Stimulated activated CD8-positive, alpha-beta memory T cell treated with anti-CD3 and anti-CD28 coated beads, Interleukin-15, amount 100 ng/mL, for 4 hours (primary cell): ENCODE measurements at places on chromosomes 1 and 21.

DNA sequence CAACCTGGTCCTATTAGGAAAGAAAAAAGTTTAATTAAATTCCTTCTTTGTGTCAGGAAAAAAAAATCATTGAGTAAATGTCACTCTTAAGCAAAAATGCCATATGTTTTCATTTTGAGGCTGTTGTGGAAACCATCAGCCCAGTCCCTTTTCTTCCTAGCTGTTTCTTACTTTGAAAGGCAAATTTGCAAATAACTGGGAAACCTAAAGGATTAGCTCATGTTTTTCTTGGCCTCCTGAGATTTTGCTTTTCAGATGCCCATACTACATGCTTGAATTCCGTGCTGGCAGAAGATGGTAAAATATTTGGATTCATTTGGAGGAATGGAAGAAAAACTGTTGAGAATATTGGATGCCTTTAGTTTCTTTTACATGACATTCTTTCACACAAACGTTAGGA is 182.1 kb upstream of the ADAMTS5 start:
- no peak for DNase-seq

DNA sequence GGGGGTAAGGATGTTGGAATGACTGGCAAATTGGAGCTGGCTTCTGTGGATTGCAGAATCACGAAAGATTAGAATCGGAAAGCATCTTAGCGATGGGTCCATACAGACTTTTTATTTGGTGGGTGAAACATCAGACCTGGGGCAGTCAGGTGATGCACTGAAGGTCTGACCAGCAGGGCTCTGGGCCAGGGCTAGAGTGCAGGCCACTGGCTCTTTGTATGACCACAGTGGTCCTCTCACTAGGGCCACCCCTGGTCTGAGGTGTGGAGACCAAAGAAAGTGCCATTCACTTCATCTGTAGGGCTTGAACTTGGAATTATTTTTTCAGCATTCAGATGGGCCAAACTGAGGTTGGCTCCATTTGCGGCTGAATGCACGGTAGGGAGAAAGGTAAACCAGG is 306.4 kb downstream of the RPS6KC1 start:
- DNase-seq: no peak

DNA sequence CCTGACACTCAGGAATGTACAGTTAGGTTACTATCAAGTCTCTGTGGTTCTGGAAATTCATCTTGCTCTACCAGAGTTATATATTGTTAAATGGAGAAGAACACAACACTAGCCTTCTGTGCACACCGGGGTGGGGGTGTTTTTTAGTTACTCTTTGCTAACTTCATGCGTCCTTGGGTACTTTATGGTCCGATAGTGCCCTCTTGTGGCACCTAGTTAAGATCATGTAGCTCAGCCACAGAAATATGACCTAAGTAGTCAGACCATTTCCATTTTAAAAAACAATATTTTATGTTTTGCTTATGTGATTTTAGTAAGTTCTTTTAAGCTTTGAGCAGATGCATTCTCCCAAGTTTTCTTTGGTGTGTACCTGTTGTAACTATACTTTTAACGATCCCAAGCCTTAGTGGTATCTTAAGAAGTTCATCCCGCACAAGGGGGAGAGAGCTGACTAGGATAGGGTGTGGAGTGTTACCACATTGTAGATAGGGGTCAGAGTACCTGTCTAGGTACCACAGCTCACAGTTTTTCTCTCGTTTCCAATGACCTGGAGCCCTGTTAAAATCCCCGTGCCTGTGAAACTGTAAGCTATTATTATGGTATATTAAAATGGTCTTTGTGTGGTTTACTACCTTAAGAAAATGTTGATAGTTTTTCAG is 20.6 kb upstream of the SH3D21 start:
- peak; percentile 41 for DNase-seq

GRCh38 chr1:224466154-224466553 is 31.6 kb upstream of the WDR26 start:
- no peak for DNase-seq

GRCh38 chr1:154821083-154821482 is 49.0 kb downstream of the KCNN3 start:
- DNase-seq: no peak

DNA sequence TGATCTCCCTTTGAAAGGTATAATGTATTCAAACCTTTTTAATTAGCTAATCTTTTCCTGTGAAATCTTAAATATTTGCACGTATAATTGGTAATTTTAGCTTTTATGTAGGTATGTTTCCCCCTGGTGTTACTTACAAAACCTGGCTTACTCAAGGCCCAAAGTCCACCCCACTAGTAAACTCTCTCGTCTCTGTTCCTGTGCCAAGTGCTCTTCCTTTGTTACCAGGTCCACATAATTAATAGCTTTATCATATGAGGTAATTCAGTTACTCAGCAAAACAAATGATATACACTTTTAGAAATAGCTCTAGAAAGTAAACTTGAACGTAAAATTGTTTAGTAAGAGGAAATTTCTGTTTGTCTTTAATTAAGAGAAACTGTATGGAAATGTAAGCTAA is 36.7 kb downstream of the NFIA start:
- DNase-seq: no peak

- no peak for DNase-seq
Observed at GRCh38 chr1:12525311-12526181, 92.5 kb downstream of the DHRS3 start.

GRCh38 chr21:44086636-44087425 is 20.4 kb upstream of the PWP2 start:
- no peak for DNase-seq

DNA sequence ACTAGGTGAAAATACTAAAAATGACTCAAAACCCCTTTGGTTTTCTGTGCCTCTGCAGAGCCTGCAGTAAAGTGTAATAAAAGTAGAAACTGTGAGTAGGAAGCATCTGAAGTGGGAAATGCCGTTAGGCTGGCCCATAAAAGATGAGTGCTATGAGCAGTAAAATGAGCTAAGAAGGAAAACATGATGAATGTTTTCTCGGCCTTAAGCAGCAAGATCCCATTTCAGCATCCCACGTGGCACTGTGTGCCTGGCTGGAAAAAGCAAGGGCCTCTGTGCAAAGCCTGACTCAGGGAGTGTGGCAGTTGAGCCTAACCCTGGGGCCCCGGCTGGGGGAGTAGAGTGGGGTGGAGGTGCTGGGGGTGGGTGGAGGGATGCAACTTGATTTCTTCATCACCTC is 109.5 kb downstream of the TBX15 start:
- DNase-seq: no peak

DNA sequence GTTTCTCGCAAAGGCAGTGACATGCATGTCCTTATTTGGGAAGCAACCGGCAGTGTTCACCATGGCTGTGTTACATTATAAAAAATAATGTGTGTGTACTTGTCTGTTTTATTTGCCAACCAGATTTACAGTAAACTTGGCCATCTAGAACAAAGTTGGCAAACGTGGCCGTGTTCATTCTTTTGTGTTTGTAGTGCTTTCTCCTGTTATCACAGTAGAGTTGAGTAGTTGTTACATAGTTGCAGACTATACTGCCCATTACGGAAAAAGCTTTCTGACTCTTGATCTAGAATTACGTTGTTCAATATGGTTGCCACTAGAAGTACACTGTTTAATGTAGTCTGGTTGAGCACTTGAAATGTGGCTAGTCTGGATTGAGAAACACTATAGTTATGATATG is 19.4 kb downstream of the SOAT1 start:
- no peak for DNase-seq

- no peak for DNase-seq
Observed at GRCh38 chr1:169701261-169702005, 10.0 kb downstream of the SELL start.
